ENCODE measurements at places on chromosomes 11 and 22.

DNA sequence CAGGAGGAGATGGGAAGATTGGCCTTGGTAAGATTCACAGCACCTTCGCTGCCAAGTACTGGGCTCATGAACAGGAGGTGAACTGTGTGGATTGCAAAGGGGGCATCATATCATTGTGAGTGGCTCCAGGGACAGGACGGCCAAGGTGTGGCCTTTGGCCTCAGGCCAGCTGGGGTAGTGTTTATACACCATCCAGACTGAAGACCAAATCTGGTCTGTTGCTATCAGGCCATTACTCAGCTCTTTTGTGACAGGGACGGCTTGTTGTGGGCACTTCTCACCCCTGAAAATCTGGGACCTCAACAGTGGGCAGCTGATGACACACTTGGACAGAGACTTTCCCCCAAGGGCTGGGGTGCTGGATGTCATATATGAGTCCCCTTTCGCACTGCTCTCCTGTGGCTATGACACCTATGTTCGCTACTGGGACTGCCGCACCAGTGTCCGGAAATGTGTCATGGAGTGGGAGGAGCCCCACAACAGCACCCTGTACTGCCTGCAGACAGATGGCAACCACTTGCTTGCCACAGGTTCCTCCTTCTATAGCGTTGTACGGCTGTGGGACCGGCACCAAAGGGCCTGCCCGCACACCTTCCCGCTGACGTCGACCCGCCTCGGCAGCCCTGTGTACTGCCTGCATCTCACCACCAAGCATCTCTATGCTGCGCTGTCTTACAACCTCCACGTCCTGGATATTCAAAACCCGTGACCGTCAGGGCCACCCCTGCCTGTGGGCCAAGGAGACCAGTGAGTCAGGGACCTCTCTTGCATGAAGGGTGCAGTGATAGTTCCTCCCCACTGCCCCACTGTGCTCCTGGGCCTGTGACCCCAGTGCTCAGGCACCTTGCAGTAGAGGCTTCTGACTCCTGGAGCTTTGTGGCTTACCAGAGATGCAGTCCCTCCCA, 83.6 kb downstream of the BCR start:
- no peak for DNase-seq

- no peak for DNase-seq
Observed at GRCh38 chr11:27926981-27927481, 180.9 kb downstream of the KIF18A start.

DNA sequence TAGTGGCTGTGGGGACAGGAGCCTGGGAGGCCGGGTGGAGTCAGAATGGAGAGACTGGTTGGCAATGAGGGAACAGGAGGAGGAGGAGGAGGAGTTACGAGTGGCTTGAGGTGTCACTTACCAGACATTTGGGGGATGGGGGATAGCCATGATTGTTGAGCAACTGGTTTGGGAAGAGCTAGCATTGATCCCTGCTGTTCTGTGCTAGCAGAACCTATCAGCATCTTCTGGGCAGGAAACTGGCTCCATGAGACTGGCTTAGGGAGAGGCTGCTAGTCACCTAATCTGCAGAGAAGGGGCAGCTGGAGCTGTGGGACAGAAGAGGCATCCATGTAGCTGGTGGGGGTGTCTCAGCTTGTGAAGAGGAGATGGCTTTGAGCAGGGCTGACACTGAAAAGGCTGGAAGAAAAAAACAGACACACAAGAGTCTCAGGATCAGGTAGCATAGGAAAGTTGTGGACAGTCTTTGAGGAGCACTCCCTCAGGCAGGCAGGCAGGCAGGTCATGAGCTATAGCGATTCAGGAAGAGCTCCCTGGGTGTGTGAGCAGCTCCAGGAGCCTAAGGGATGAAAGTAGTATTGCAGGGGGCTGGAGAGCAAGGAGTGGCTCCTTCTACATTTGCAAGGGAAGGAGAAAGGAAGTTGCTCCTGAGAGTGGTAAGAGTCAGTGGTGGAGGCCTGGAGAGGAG, 22.3 kb downstream of the PIK3IP1 start:
- DNase-seq: no peak

DNA sequence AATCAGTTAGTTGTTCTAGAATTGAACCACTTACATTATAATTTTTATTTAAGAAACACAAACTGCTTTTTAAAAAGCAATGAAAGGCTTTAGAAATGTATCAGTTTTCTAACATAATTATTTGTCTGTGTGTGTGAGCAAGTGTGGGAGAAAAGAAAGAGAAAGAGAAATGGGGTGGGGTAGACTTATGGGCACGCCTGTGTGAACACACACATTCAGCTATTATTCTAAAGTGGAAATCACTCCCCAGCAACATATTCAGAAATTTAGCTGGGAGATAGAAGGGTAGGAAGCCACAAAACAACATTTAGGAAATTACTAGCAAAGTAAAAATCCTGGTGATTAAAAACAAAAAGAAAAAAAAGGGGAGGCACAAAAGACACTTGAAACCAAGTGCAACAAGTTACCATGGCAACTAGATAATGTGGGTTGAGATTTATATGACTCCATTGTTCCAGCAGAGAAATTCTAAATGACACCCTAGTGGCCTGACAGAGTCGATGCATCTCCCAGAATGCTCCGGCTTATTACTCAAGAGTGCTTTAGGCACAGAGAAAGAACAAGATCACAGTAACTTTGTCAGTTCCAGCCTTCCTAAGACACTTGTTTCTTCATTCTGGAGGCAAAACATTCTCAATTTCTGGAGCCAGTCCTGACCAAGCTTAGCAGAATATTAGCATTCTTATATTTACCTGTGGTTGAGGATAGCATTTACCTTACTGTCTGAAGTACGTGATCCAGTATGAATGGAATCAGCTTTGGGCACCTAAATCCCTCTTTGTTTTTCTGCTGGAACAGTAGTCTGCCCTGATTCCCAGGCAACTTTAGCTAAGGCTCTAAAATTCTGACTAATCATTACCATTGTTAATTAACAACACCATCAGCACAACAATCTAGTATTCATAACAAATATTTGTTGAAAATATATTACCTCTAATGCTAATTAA, 444.4 kb downstream of the DLG2 start:
- DNase-seq: no peak

DNA sequence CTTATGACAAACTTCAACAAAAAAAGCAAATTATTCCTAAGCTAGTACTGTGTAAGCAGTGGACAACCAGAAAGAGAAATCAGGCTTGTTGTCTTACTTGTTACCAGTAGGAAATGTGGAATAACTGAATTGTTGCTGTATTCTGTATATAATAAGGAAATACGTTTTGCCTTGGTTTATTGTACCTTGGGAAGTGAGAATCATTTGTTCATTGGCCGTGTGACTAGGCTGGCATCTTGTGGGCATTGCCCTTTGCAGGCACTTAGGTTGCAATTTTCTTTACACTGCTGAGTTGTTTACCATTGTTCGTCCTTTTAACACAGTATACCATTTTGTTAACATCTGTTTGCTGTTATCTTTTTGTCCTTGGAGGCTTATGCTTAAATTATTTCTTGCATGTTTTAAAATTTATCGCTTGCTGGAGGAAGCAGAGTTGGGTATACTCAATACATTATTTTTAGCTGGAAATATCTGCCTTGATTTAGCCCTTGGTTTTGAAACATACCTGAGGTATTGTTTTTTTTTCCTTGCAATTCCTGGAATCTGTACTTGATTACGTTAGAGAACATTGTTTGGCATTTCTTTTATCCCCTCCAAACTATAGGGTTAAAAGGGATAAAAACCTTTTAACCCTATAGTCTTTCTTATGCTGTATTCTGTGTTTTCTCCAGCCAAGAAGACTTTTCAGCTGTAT, 109.3 kb downstream of the DDX10 start:
- DNase-seq: no peak
